ENCODE measurements at places on chromosomes 5 and 9. TPM values are rescaled to one million over a fixed set of nuclear protein-coding genes. Genes with fewer than 3 reads are reported as not detected.
A peak's percentile ranks its signal among the peaks of the same experiment; 100 is the strongest.

- H3K36me3 ChIP-seq, result no peaks in the 10 kb centered on the region
- no peak for DNase-seq
Observed at GRCh38 chr5:131068893-131069643, 96.0 kb downstream of the HINT1 start.

DNA sequence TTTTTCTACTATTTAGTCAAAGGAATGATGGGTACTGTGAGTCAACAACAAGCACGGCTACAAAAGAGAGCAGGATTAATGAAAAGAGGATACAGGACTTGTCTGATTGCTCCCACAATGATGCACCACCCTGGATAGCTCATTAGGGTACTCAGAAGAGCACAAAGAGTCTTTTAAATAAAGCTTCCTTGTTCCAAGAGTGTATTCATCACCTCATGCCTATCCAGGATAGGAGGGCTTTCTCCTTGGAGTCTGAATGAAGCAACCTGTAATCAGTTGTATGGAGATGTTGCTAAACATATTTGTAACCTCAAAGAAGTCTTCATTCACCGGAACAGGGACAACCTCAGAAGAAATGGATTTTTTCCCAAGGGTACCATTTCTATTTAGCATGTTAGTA is 219.5 kb upstream of the TMEM161B start:
- no peaks in the 10 kb centered on the region for H3K27me3 ChIP-seq
- no peak for DNase-seq
- H3K36me3 ChIP-seq, result no peaks in the 10 kb centered on the region
- no peak overlapping the region for H3K27ac ChIP-seq

DNA sequence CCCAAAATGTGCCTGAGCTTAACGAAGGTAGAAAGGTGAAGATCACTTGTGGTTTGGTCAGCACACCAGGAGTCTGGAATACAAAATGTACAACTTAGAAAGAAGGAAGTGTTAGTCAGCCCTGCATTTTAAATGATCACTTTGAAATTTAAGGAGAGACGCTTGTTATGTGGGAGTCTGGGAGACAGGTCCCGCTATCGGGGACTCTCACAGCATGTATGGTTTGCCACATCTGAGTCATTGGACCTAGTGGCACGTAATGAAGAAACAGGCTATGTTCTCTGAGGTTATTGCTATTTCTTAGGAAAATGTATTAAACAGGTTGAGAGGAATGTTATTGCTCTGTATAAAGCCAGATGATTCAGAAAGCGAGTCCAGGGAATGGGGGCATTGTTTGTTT is 2362.5 kb upstream of the WWC1 start:
- no peak overlapping the region for H3K4me3 ChIP-seq
- no peak for DNase-seq

DNA sequence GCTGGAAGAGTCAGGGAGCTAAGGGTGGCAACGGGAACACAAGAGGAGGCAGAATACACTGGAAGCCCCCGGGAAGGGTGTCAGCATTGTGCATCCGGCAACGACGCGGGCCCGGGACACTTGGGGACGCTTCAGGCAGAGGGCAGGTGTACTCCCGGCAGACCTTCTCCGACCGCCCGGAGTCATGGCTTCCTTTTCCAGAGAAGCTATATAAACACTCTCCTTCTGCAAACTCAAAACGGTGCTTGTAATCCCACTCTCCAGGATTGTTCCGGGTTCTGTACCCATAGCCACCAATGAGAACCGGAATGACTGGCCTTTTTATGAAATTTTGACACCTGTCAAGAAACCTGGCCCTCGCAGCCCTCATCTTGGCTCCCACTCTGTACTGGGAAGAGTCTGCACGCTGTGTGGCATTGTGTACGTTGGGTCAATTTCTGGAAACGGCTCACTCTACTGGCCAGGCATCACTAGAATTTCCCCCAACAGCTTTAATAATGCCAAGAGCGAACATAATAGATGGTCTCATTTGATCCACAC is 462 bp upstream of the MCC start:
- no peaks in the 10 kb centered on the region for H3K36me3 ChIP-seq
- peak overlapping the region; percentile 66 for H3K4me3 ChIP-seq
- no peak overlapping the region for H3K27ac ChIP-seq
- peaks cover 9% of the 10 kb centered on the region for H3K27me3 ChIP-seq

- no peaks in the 10 kb centered on the region for H3K36me3 ChIP-seq
- no peaks in the 10 kb centered on the region for H3K27me3 ChIP-seq
- no peak overlapping the region for H3K4me3 ChIP-seq
- H3K27ac ChIP-seq, result no peak overlapping the region
- H3K4me1 ChIP-seq, result no peaks in the 10 kb centered on the region
- DNase-seq, result no peak
Observed at GRCh38 chr5:138605254-138605972, 30.2 kb upstream of the HSPA9 start.

DNA sequence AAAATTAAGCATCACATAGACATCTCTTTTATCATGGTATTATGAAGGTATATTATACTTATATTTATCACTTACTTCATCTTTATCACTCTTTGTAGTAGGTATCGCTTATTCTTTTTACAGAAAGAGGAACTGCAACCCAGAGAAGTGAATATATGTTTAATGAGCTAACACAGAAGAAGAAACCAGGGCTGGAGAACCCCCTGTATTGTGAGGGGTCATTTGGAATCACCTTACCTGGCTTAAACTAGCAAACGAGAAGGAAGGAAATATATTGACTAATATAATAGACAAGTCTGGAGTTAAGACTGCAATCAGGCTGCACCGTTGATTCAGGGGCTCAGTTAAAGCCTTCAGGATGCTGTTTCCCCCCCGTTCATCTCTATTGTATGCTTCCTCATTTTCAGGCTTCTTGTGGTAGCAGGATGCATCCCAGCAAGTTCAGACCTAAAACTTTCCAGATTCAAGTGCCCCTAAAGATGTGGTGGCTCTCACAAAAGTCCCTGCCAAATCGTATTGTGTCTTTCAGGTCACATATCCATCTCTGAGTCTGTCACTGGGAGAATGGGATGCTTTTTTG is 146.4 kb downstream of the GCNT1 start:
- H3K4me3 ChIP-seq, result no peak overlapping the region
- H3K4me1 ChIP-seq, result peaks cover 4% of the 10 kb centered on the region
- no peak for DNase-seq
- H3K36me3 ChIP-seq, result no peaks in the 10 kb centered on the region

GRCh38 chr5:96829297-96829696 is 21.6 kb upstream of the ERAP1 start:
- no peak overlapping the region for H3K27ac ChIP-seq
- peaks cover 3% of the 10 kb centered on the region for H3K4me1 ChIP-seq
- H3K27me3 ChIP-seq, result no peaks in the 10 kb centered on the region
- no peak overlapping the region for H3K4me3 ChIP-seq

GRCh38 chr5:84478603-84479002 is 93.9 kb upstream of the EDIL3 start:
- H3K27me3 ChIP-seq, result no peaks in the 10 kb centered on the region
- no peaks in the 10 kb centered on the region for H3K4me1 ChIP-seq
- DNase-seq, result no peak
- H3K27ac ChIP-seq, result no peak overlapping the region
- H3K4me3 ChIP-seq, result no peak overlapping the region

DNA sequence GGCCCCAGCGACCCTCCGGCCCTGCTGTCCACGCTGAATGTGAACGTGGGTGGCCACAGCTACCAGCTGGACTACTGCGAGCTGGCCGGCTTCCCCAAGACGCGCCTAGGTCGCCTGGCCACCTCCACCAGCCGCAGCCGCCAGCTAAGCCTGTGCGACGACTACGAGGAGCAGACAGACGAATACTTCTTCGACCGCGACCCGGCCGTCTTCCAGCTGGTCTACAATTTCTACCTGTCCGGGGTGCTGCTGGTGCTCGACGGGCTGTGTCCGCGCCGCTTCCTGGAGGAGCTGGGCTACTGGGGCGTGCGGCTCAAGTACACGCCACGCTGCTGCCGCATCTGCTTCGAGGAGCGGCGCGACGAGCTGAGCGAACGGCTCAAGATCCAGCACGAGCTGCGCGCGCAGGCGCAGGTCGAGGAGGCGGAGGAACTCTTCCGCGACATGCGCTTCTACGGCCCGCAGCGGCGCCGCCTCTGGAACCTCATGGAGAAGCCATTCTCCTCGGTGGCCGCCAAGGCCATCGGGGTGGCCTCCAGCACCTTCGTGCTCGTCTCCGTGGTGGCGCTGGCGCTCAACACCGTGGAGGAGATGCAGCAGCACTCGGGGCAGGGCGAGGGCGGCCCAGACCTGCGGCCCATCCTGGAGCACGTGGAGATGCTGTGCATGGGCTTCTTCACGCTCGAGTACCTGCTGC is 839 bp downstream of the KCNV2 start:
- H3K4me3 ChIP-seq, result no peak overlapping the region
- H3K27me3 ChIP-seq, result no peaks in the 10 kb centered on the region

DNA sequence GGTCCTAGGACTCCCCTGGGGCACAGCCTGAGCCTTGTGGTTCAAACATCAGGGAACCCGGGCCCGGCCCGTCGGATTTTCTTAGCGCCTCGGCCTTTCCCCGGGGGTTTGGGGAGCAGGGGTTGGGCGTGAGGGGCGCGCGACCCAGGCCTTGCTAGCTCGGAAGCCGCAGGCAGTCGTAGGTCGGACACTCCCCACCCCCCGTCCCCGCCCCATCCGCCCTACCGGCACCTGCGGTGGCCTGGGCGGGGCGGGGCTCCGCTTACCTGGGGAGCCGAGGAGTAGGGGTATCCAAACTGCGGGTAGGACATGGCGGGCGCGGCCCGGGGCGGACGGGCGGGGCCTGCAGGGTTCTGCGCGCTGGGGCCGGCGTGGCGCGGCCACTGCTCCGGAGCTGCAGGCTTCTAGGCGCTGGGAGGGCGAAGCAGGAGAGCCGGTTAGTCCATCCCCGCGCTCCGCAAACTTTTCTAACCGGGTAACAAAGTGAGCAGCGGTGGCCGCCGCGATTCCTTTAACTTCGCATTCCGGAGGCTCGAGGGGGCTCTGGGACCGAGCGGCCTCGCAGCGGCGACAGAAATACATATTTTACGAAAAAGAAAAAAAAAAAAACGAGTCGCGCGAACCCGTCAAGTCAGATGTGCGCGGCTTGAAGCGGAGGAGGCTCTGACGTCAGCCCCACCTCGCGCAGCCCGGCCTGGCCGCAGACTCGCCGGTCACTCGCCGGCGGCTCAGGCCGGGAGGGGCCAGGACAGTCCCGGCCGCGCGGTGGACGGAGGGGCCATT is at the start of gene IRX4:
Gene IRX4 (minus strand): TSS at position 589 of the 783 bp plus-strand sequence. CDS start 278 bp downstream, at position 311.
- H3K4me3 ChIP-seq, result no peak within 1 kb of the TSS
- no peak within 1 kb of the TSS for H3K27ac ChIP-seq
- H3K27me3 ChIP-seq, result peaks cover 54% of the 10 kb centered on the region
- no peak for DNase-seq
- H3K4me1 ChIP-seq, result no peaks in the 10 kb centered on the region
- H3K36me3 ChIP-seq, result no peaks in the 10 kb centered on the region

DNA sequence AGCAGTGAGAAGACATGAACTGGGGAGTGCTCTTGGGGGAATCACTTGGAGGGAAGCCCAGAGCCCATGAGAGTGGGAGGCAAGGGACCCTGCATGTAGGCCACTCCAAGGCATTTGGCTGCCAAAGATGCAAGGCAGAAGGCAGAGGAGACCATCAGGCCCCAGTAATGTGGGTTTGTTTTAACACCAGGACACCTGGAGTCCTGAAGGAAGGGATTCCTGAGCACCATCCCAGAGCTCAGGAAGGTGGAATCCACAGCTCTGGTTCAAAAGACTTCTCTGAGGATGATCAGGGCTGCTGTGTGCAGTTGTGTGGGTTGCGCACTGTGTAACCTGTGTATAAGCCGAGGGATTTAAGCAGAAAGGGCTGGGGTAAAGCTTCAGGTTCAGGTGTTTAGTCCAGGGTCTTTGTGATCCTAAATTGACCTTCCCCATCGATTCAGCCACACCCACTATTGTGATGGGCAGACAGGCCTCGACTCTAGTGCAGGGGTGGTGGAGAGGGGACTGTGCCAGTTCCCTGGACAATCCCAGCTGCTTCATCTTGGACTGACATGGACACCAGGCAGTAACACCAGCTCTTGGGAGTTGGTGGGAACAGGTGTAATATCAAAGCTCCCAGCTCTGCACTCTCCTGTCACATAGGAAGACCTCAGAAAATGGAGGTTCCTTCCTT is 11.0 kb downstream of the B4GALT7 start:
- H3K27ac ChIP-seq, result no peak overlapping the region
- H3K4me3 ChIP-seq, result no peak overlapping the region
- no peaks in the 10 kb centered on the region for H3K4me1 ChIP-seq
- H3K27me3 ChIP-seq, result no peaks in the 10 kb centered on the region

DNA sequence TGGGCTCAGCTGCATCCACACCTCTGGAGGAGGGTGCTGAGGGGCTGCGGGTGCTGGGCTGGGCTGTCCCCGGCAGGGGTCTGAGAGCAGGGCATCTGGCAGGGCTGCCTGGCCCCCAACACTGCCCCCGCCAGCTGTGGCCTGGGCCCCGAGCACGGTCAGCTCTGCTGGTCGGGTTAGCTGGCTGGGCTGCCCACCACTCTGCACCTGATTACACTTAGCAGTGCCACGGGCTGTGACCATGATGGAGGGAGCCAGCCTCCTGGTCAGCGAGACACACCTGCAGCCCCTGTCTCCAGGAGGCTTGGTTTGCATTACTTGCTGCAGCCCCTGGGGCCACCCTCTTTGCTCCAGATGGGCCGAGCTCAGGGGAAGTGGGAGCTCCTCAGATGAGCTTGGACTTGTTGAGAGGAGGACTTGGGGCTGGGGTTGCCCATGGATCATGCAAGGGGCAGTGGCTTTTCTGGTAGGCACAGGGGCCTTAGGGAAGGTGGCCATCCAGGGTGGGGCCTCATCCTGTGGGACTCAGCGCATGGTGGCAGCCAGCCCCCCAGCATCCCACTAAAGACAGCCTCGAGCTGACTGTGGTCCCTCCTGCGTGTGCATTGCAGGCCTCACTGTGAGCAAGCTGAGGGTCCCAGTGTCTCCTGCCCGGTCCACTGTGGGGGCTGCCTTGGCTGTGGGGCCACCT is 132.0 kb upstream of the FAM120A start:
- no peaks in the 10 kb centered on the region for H3K27me3 ChIP-seq
- no peaks in the 10 kb centered on the region for H3K36me3 ChIP-seq
- H3K27ac ChIP-seq, result no peak overlapping the region
- H3K4me3 ChIP-seq, result no peak overlapping the region
- no peak for DNase-seq

- no peak overlapping the region for H3K4me3 ChIP-seq
- no peak overlapping the region for H3K27ac ChIP-seq
- DNase-seq, result no peak
- peaks cover 56% of the 10 kb centered on the region for H3K27me3 ChIP-seq
Observed at GRCh38 chr5:756865-757345, 27.6 kb downstream of the ZDHHC11B start.

GRCh38 chr5:74199005-74199404 is 441.5 kb downstream of the ENC1 start:
- no peaks in the 10 kb centered on the region for H3K36me3 ChIP-seq
- no peak for DNase-seq
- H3K4me1 ChIP-seq, result peaks cover 27% of the 10 kb centered on the region

Gene SPAAR
- not detected for total RNA-seq

Gene PTPRD
- total RNA-seq, result not detected

Gene CER1
- not detected for total RNA-seq

Gene SPATA31A3
- total RNA-seq, result not detected

Gene SKP1
- total RNA-seq, result 814 TPM

Gene RNF180
- total RNA-seq, result 0.79 TPM

Gene NRG2
- not detected for total RNA-seq

Gene CLK4
- total RNA-seq, result 13.0 TPM

Gene GNG10
- 131 TPM for total RNA-seq
